ENCODE measurements at places on chromosomes 1 and 21.

GRCh38 chr21:42277593-42277992 lies 37.6 kb downstream of the TFF3 start:
- DNase-seq = no peak

GRCh38 chr1:206058927-206059292 lies 5.9 kb downstream of the RHEX start:
- DNase-seq = no peak

- no peak for DNase-seq
These were observed 14.4 kb downstream of the MYOC start for GRCh38 chr1:171637928-171638576.

- DNase-seq = no peak
These were observed 20.3 kb downstream of the NIPAL3 start for GRCh38 chr1:24435782-24436365.

- DNase-seq = no peak
These were observed 21.7 kb downstream of the UBE4B start for GRCh38 chr1:10054465-10054864.

DNA sequence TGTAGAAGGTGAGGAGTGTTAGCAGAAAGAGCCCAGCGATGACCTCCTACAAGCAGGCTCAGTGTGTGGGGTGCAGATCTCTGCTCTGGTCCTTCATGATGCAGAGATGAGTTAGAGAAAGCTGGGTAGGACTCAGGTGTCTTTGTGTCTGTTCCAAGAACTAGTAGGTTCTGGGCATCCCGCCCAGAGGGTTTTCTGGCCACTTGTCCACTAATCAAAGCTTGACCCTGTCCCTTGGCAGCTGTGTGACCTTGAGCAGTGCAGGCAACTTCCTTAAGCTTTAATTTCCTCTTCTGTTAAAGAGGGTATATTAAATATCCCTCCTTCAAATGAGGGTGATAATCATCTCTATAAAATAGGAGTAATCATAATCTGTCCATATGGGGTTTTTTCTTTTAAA lies 54.7 kb upstream of the WNT4 start:
- DNase-seq = no peak

DNA sequence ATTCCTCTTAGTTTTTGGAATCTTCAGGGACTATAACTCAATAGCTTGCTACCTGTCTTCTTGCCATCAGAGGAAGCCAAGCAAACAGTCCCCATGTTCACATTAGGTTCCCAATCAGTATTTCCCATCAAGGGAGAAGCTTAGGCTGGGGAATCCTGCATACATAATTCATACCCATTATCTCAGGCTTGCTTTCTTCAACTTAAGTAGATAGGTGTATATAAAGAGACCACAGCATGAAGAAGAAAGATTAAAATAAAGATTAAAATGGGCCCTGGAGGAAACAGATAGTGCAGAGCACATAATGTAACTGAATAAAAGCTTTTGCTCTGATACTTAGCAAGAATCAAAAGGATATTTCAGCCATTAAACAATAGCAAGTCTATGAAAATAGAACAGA lies 29.0 kb upstream of the KCNK1 start:
- DNase-seq = no peak

DNA sequence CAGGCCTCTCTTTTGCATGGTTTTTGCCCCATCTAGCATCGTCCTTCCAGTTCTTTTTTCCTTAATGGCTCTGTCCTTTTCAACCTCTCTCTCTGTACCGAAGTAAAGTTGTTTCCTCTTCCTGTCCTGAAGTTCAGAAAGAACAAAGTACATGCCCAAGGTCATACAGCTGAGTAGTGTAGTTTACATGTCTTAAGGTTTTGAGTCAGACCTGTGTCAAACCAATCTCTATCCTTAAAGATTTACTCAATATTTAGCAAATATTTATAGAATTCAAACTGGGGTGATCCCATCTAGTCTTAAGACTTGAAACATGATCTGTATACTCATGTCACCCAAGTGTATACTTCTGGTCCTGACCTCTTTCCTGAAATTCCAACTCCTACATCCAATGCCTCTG lies 118.7 kb upstream of the SGIP1 start:
- no peak for DNase-seq
